NCI-H1105 (cell line): ENCODE measurements at places on chromosomes 11 and 22.
A peak's percentile ranks its signal among the peaks of the same experiment; 100 is the strongest.

DNA sequence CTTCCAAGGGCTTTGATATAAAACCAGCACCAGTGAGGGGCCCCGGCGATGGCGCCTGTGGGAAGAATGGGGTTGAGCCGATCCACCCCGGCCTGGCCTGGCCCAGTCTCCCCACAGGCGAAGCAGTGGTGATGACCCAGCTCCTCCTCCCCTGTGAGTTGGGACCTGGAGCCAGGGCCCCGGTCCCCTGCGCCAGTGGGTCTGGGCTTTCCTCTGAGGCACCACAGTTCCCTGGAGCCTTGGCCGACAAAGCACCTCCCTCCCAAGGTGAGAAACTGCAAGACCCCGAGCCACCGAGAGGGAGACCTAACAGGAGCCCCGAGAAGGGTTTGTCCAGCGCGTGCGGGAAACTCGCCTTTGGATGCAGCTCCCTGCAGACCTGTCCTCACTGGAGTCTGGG, 942.9 kb downstream of the BRD1 start:
- DNase-seq = no peak

- peak; percentile 39 for DNase-seq
Measured at GRCh38 chr11:10623797-10624761, 55.6 kb upstream of the LYVE1 start.

- peak; percentile 94 for DNase-seq
Measured at GRCh38 chr11:129286813-129287212, 88.8 kb upstream of the BARX2 start.

GRCh38 chr11:81825346-81825745, 908.3 kb downstream of the FAM181B start:
- DNase-seq = no peak

DNA sequence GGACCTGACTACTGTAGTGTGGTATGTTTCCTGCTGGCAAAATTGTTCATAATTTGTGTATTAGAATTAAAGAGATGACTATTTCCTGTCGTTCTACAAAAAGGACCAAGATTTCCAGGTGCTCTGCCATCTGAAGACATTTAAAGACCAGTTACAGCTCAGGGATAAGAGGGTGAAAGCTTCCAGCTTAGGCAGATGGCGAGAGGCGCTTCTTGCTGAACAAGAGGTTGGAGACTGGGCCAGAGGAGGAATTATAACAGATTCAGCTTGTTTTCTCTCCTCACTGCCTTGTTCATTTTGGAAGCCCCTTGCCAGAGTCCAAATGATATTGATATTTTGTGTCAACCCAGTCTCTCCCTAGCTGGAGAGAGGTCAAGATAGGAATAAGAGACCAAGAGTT, 23.1 kb upstream of the NNMT start:
- DNase-seq = no peak

DNA sequence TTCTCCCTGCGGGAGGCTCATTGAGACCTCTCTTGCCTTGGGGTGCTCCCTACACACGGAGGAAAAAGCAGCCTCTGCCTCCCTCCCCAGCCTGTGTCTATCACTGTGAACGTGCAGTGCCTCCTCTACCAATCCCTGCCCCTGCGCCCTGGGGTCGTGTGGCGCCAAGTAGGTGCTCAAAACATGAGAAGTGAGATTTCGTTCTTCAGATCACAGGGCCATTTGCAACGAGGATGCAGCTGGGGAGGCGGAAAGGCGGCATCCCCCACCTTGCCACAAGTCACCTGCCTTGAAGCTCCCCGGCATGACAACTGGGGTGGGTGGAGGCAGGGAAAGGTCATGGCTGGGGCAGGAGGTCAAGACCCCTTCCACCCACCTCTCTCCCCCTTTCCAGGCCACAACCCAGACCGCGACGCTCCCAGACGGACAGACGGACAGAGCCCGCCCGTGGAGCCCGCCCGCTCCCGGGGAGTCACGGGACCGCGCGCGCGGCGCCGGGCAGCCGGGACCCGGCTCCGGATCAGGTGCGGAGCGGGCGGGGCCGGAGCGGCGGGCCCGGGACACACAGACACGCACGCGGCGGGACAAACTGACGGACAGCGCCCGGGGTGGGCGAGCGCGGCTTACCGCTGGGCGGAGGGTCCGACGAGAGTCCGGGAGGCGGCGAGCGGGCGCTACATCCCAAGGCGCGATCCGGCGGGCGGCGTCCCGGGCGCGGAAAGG, 485 bp downstream of the KCNJ4 start:
- no peak for DNase-seq

DNA sequence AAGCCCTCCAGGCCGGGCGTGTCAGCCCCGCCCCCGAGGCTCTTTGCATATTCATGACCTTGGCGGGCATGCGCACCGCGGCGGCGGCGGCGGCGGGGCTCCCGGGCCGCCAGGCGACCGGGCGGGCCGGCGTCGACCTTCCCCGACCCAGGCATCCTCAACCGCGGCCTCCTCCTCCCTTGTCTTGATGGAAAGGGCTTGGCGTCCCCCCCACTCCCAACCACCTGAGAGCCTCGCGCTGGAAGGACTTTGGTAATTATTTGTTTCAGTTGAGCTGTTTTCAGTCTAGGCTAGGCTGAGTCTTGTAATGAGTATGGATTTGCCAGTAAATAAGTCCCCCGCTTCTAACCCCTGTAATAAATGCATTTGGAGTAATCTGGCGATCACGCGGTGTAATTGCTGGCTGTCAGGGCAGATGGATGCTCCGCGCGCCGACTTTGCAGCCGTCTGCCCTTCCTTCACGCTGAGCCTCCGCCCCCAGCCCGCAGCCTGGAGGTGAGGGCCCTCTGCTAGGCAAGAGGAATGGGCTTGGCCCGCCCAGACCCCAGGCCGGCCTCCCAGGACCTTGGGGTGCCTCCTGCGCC, 25.2 kb downstream of the FLRT1 start:
- peak; percentile 53 for DNase-seq

DNA sequence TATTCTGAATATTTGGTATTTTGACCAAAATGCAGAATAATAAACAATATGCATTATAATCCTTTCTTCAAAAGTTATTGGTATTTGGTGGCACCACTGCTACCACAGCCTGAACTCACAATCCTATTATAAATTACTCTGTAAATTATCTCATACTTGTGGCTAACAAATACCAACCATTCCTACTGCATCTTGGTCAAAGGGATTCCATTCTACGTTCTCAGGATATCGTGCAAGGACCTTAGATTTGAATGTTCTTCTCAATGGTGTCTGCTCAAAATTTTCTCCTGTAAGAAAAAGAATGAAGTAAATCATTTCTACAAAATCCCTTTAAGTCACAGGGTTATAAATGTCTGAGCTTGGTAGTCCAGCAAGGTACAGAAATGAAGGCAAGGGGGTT, 58.7 kb downstream of the DENND5A start:
- DNase-seq = no peak

DNA sequence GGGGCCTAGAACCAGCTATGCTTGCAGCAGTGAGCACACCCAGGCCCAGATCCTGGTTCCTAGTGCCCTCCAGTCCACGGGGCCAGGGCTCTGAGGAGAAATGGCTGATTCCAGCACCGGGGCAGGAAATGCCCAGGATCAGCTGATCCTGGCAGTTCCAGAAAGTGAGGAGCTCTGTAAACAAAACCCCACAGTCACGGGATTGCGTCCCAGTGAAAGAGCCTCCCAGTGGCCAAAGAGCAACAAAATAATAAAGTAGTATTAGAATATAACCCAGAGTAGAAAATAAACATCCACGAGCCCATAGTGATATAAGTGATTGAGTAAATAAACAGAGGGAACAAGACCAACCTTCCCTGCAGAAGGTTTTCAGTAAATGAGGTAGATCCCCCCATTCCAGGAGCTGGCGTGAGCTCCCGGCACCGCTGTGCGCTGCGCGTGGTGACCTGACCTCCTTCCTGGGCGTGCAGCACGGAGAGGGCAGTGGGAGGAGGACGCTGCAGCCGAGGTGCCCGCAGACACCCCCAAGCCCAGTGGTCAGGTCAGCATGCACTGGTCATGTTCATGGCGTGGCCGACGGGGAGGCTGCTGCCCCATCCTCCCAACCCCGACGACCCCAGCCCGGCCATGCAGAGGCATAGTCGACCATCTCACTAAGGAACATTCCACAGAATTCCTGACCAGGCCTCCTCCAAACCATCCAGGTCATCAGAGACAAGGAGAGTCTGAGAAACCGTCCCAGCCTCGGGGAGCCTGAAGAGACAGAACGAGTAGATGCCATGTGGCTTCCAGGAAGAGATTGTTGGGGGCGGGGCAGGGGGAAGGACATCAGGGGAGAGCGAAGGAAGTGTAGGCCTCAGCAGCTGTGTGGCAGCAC, 19.8 kb downstream of the PTDSS2 start:
- DNase-seq = no peak

DNA sequence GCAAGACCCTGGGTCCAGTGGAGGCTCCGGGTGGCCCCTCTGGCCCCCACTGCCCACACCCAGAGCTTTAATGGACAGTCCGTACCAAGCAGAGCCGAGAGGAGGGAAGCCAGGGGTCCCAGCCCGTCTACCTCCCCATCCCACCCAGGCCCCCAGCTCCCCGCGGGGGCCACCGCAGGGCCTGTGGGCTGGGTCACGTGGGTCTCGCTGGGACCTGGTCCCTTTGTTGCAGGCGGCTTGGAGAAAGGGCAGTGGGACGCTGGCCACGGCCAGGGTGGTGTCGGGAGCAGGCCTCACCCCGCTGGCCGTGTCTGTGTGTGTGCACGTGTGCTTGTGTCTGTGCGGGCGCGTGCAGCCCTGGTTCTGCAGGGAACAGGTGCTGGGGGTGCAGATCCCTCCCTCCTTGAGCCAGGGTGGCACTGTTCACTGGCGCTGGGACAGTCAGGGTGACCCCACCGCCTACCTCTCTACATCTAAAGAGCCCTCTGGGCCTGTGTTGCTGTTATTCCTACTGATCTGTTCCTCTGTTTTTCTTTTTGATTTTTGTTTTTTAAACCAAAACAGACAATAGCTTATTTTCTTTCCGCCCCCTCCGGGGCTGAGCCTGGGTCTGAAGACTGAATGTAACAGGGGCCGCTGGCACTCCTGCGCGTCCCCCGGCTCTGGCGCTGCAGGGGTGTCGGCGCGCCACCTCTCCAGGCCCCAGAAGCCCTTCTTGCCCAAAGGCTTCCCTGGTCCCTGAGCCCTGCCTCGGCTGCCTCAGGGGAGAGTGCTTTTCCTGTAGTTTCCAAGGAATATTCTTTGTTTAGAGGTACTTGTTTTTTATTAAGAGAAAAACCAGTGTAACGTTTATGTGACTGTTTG, 20.1 kb upstream of the TMEM191C start:
- DNase-seq = no peak

DNA sequence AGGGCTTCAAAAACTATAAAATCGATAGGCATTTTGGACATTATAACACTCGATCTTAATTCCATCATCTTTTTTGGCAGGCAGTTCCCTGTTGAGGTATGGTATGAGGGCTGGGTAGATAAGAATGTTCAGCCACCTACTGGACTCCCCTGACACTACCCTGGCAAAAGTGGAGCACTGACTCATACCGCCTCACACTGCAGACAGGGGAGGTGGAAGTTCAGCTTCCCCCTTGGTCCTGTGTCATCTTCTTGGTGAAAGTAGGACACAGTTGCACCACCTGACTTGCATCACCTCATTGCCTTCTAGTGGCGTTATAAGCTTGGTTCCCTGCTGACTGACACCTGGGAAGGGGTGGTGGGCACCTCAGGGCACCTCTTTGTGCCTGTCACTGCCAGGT, 30.4 kb downstream of the PAAF1 start:
- DNase-seq = no peak

DNA sequence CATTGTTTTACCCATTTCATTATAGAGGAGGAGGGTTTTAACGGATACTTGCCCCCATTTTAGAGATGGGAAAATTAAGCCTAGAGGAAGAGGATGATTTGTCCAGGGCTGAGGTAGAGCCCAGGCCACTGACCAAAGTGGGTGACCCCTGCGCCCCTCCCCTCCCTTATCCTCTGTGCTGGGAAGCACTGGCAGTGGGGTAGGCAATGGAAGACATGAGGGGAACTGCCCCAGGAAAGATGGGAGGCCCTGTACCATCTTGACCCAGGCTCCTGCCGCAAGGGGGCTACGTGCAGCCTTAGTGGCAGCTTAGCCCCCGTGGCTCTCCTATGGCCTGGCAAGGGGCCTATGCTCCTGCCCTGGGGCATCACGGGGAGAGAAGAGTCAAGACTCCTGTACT, 76.4 kb upstream of the MYOD1 start:
- no peak for DNase-seq

GRCh38 chr11:9057007-9057406, 34.4 kb downstream of the SCUBE2 start:
- peak; percentile 57 for DNase-seq

- no peak for DNase-seq
Measured at GRCh38 chr22:47277531-47277930, 515.1 kb downstream of the TBC1D22A start.

DNA sequence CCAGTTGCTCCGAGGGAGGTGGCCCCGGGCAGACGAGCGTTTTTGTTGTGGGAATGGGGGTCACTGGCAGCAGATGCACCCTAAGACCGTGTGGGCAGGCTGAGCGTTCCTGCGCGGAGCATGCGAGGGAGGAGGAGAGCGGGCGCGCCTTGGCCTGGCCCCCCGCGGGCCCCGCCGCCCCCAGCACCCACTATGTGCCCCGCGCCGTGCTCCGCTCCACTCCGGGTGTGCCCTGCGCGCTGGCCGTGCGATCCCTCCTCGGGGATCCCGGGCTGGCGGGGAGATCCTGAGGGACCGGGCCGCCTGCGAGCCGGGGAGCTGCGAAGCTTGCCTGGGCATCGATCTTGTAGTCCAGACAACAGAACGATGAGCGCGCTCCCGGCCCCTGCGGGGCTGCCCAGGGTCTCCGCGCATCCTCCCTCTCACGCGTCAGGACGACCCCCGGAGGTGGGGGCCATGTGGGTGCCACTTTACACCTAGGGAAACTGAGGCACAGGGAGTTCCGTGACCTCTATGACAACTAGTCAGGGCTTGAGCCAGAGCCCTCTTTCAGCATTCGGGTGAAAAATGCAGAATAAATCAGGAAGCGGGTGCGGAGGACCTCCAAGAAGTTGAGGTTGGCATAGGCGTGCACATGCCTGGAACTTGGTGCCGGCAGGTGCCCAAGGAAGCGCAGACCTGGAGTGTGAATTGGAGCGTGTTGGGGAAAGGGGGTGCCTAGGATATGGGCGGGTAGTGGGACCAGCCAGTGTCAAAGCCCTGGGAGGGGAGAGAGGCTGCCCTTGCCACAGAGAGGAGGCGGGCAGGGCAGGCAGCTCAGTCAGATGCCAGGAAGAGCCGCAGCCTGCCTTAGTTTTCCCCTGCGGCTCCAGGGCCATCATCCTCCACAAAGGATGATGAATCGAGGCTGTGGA, 1.3 kb upstream of the KMT5B start:
- DNase-seq = no peak

- DNase-seq = no peak
Measured at GRCh38 chr11:69691463-69691862, 12.4 kb downstream of the FGF19 start.

GRCh38 chr22:20751185-20751851, 22.6 kb upstream of the SERPIND1 start:
- DNase-seq = no peak
